H4 (cell line): ENCODE measurements at places on chromosomes 16 and 17. TPM values are rescaled to one million over a fixed set of nuclear protein-coding genes. Genes with fewer than 3 reads are reported as not detected.

DNA sequence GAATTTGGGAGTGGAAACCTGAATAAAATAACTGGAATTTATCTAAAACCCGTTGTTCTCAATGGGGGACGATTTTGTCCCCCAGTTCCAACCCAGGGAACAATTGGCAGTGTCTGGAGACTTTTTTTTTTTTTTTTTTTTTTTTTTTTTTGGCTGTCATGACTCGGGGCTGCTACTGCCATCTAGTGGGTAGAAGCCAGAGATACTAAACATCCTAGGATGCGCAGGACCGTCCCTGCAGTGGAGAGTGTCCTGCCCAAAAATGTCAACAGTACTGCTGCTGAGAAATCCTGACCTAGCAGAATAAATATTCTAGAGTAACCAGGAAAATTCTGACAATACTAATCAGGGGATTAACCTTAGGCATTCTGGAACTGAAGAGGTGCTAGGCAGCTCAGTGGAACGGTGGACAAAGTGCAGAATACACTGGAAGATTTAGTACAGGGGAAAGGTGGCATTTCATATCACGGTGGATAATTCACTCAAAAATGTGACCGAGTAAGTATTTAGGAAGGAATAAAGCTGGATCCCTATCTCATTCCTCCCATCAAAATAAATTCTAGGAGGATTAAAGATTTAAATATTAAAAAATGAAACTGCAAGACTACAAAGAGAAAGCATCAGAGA, 107.6 kb downstream of the SPECC1 start:
- peak; percentile 36 for DNase-seq

- DNase-seq = no peak
Measured at GRCh38 chr17:35906191-35906925, 24.2 kb downstream of the RDM1 start.

DNA sequence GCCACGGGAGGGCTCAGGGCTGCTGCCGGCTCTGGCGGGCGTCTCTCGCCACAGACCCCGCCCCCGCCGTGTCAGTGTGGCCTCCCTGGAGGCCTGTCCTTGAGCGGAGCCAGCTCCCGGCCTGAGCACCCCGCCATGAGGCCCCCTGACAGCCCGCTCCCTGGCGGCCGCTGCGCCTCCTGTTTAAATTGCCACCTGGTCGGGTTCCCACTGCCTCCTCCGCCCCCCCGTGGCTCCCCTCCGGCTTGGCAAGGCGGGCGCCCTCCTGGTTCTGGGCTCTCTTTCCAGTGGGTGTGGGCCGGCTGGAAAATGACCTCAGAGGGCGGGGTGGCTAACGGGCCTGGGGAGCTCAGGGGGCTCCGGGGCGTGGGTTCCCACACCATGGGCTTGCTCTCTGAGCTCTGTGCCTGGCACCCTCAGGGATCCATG, 42.1 kb upstream of the SSTR5 start:
- DNase-seq = no peak

GRCh38 chr16:65323655-65324237, 201.9 kb upstream of the CDH11 start:
- DNase-seq = no peak

DNA sequence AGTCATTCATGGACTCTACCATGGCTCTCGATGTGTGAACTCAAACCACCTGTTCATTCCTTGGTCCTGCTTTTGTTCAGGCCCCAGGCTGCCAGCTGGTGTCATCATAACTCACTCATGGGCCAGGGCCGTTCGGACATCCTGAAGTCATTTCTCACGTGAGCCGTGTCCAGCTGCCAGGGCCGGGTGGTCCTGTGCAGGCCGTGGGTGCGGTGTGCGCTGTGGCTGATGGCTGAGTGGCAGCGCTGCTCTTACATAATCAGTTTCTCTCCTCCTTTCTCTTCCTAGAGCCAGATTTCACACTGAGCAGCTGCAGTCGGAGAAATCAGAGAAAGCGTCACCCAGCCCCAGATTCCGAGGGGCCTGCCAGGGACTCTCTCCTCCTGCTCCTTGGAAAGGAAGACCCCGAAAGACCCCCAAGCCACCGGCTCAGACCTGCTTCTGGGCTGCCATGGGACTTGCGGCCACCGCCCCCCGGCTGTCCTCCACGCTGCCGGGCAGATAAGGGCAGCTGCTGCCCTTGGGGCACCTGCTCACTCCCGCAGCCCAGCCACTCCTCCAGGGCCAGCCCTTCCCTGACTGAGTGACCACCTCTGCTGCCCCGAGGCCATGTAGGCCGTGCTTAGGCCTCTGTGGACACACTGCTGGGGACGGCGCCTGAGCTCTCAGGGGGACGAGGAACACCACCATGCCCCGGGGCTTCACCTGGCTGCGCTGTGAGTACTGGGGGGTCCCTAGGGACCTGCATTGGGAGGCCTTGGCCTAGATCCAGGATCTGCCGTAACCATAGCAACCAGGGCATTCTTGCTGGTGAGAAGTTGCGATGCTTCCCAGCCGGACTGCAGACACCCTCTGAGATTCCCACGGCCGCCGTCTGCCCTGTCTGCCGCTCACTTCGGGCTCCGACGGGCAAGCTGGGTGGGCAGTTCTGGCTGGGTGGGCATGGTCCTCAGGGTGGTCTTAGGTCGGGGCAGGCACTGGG, at the start of gene IL34:
IL34 (plus strand) TSS at position 300 of the 982 bp plus-strand sequence; CDS start at position 689, 389 bp downstream.
- DNase-seq = no peak

DNA sequence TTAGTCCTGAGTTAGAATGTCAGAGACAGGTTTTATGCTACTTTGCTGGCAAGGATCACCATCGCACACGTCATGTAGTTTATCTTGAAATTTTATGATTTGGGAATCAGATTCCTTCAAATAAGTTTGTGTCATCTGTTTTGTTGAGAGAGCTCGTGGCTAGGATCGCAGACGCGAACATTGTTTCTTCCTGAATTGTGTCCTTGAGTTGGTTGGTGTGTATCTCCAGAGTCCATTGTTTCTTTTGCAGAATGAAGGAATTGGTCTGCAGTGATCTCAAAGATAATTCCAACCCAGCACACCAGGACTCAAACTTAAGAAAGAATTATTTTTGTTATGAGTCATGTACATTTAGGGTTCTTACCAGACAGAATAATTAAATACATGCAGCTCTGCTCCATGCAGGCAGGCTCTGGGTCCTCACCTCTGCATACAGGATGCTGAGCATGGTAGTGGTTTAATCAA, 51.6 kb downstream of the PRKCA start:
- DNase-seq = no peak

DNA sequence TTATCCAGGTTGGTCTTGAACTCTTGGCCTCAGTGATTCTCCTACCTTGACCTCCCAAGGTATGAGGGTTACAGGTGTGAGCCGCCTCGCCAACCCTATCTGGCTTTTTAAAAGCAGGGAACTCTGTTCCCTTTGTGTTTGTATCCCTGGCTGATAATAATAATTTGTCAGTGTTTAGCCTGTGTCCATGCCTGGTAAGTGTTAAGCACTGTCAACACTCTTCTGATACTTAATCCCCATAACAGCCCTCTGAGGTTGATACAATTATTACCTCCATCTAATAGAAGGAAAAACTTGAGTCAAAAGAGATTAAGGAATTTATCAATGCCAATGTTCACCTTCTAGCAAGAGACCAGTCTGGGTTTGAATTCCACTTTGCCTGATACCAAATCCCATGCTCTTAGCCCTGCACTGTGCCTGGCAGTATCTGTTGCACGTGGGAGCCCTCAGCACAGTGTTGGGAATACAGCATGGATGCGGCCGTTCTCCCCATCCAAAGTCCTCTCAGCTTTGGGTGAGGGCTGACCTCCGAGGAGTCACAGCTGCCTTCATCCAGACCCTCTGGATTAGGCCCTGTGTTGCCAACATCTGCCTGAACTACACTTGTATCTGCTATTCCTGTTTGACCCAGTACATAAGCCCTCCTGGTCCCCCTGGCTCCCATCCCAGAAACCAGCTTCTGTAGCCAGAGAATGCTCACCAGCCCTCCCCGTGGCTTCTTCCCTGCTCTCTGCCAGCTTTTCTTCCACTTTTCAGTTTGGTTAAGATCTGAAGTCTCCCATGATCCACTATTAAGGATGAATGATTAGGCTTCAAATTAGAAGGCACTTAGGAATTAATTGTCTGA, 335.6 kb upstream of the ASIC2 start:
- no peak for DNase-seq

G6PC1 gene
- not detected in 2 replicates for total RNA-seq

OTOA gene
- total RNA-seq = 0.04 TPM in 1 of 2 replicates, not detected in the other

DLX3 gene
- 0.17 TPM in 1 of 2 replicates, not detected in the other for total RNA-seq

MYCBPAP gene
- total RNA-seq = not detected in 2 replicates
